NCI-H82 (cell line): ENCODE measurements at places on chromosomes 4 and X.

GRCh38 chr4:109303140-109303496 lies 660 bp upstream of the COL25A1 start:
- DNase-seq = peak; percentile 70

DNA sequence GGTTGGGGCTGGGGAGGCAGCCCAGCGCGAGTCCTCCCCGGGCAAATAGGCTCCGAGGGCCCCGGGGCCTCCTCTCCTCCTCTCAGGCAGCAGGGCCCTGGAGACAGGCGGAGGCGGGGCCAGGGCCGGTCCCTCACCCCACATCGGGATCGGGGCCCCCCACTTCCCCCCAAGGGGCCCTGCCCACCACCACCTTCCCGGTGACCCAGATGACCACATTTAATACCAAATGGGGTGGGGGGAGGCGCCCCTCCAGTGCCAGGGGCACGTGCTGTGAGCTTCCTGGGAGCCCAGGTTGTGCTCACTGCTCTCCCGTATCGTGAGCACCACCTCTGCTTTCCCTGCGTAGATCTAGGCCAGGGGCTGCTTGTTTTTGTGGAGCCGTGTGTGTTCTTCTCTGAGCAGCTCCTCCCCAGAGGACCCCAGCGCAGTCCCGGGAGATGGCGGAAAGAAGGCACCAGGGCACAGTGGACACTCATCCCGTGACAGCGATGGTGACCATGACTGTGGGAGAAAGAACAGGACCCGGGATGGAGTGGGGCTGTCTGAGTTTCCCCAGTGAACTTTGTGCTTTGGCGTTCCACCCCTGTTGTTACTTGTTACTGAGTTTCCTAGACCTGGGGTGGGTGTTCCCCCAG lies 2.1 kb downstream of the PNMA6A start:
- no peak for DNase-seq

GRCh38 chrX:38117485-38117884 lies 103.2 kb downstream of the SRPX start:
- peak; percentile 66 for DNase-seq

DNA sequence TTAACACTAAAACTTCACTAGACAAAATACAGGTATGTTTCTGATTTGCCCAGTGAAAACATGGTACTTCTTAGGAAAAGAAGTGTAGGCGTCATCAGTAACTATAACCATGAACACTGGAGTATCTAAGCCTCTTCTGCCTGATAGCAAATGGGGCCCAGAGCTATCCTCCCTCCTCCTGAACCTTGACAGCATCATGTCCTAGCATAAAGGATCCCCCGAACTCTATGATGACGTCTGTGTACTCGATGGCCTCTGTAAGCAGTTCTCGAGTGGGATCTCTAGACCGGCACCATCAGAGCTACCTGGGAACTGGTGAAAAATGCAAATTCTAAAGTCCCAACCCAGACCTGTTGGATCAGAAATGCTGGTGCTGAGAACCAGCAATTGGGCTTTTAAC lies 36.3 kb upstream of the MTNR1A start:
- no peak for DNase-seq

GRCh38 chr4:34800953-34801352 lies 1443.4 kb downstream of the ARAP2 start:
- DNase-seq = no peak

DNA sequence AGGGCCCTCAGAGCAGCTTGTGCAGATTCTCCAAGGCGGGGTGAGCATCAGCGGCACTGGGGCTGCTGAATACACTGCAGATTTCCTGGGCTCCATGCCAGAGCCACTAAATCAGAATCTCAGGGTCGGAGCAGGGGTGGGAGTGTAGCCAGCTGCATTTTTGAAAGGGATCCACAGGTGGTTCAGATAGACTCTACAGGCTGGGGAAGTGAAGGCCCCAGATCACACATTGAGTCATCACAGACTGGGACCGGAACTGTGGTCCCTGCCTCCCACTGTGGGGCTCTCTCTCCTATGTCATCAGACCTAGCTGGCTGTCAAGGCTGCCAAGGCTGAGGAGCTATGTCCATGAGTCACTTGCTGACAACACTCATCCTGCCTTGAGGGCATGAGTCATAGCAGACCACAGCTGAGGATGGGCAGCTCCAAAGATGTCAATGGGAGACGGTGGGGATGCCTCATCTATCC lies 162.3 kb upstream of the MAMLD1 start:
- DNase-seq = no peak

GRCh38 chr4:166422475-166422874 lies 549.4 kb downstream of the TLL1 start:
- no peak for DNase-seq

GRCh38 chr4:19375931-19376330 lies 875.8 kb upstream of the SLIT2 start:
- no peak for DNase-seq

DNA sequence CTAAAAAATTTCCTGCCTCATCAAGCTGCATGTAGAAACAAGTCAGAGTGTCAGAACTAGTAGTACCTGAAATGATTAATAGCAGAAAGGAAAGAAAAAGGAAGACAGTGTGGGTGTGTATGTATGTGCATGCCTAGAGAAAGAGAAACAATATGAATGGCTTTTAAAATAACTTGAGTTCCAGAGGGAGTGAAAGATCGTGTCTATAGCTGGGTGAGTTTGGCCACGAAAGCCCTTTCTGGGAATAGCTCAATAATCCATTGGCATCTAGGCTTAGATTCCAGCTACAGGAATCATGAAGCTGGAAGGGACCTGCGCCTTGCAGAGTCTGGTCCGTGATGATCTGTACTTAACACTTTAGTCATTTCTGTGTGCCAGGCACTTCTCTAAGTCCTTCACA lies 195.6 kb downstream of the RAPGEF2 start:
- DNase-seq = no peak

DNA sequence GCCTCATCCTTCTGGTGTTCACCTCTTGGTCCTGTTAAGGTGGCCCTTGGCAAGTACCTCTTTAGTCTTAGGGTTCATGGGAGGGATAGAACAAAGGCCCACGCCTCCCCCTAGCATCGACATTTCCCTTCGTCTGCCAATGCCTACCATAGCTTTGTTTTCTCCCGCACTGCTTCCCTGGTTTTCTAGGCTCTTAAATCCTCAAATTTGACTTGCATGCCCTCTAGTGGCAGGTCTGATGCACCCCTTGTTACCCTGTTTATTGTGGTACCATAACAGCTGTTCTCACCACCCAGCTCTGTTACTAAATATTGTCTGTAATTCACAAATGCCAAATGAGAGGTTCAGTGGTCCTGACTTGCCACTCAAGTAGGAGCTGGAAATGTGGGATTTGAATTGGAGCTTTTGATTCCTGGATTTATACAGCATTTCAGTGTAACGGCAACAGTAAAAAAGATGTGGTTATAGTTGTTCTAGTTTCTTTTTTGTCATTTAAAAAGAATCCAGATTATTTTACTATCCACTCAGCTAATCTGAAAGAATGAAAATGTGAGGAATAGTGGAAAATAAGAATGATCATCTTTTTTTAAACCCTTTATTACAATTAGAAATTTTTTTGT lies 100.1 kb downstream of the REPS2 start:
- peak; percentile 92 for DNase-seq

DNA sequence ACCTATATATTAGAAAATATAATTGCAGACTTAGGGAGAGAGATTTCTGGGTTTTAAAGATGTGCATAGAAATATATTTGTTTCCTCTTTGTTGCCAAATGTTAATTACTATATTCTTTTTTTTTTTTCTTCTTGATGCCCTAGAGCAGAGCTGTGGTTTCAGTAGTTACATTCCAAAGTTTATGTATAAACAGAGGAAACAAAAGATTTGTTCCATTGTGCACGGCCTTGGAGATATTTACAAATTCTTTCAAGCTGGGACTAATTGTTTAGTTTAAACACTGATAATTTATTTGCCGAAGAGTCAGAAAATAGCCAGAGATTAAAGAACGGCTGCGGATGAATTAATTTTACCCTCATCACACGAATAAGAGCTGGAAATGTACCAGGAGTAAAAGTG lies 85.1 kb downstream of the USP46 start:
- no peak for DNase-seq

DNA sequence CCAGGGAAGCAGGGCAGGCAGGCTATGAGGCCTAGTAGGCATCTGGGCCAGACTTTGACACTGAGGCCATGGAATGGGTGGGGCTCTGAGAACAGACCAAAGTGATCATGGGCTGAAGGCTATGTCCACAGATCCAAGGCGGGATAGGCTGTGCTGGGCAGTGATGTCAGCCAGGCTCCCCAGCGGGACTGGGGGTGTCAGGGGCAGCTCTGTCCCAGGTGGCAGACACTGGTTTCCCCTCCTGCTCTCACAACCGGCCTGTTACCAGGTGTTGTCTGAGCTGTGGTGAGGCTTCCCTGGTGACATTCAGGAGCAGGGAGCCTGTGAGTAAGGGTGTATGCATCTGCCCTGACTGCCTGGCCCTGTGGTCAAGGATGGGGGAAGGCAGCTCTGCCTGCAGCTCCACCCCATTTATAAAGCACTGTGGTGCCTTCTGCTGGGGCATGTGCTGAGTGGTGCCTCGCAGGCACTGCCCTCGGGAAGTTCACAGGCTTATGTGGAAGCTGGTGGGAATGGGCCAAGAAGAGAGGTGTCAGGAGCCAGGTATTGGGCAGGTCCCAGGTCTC lies 2.9 kb downstream of the IL9R start:
- DNase-seq = no peak

DNA sequence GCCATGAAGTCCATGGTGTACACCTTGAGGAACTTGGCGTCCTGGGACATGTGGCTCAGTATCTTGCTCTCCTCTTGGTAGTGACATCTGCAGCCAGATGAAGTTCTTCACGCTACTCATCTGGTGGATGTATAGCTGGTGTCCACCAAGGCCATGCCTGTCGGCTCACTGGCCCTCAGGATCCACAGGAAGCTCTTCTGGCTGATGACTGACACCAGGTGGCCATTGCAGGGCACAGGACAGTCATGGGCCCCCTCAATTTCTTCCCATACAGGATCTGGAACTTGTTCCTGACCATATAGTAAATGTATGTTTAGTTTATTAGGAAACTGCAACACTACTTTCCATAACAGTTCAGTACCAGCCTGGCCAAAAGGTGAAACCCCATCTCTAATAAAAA lies 10.3 kb upstream of the CLCN5 start:
- no peak for DNase-seq

DNA sequence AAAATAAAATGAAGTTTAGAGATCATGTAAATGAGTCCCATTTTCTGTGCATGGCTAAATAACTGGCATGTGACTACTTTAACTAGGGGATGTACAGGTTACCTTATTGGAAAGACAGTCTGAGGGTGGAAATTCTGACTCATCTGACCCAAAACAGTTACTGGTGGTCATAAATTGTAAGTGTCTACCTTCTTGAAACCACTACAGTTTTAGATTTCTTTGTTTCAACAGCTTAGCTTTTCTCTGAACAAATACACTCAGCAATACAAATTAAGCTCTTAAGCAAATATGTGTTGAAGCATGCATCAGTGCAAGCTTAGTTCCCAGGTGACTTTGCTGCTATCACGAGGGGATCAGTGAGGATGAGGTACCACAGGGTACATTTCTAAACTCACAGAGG lies 60.7 kb upstream of the PGM2 start:
- DNase-seq = no peak

- peak; percentile 20 for DNase-seq
These were observed 201.0 kb downstream of the PAPSS1 start for GRCh38 chr4:107519053-107519452.

GRCh38 chr4:41360214-41360920 lies 103.6 kb downstream of the UCHL1 start:
- DNase-seq = peak; percentile 91

- DNase-seq = no peak
These were observed 23.5 kb upstream of the CXCL13 start for GRCh38 chr4:77582156-77582555.

DNA sequence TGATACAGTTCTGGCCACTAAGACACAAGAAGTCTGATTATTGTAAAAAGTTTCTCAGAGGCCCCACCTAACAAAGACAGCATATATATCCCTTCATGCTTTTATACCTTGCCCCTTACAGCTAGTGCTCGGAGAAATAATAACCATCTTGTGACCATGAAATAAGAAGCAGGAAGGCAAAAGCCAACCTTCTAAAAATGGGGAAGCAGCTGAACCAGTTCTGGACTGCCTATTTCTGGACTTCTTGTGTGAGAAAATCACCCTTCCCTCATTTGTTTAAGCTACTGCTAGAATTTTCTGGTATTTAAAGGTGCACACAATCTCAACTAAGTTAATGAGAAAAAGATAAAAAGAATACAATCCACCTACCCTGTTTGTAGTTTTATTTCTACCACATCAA lies 87.5 kb downstream of the CNOT6L start:
- DNase-seq = no peak
